Foreskin keratinocyte (primary cell): ENCODE measurements at places on chromosomes 11 and 22.

DNA sequence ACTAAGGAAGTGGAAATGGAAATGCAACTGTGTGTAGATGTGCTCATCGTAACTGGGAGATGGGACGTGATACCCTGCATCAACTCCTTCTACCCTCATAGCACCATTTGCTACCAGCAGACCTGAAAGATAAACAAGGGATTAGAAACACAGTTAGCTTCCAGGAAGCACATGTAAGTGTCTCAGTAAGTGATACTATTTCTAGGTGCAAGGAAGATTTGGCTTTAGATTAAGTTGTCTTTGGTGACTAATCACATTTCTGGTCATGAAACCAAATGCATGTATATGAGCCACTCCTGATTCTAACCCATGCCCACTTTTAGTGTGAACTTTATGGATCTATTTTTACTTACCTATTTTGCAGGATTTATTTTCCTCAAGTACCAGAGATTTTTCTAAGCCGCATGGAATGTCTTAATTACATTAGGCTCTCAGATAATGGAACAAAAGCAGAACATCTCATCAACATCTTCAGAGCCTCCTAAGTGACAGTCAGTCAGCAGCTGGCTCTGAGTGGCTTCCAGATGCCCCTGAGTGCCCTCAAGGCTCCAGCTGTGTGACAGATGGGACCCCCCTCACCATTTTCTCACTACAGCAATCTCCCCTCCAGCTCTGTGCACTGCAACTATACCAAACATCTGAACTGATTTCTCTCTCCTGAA is 21.2 kb downstream of the SLC5A12 start:
- DNase-seq, result no peak

GRCh38 chr22:17665854-17666253 is 27.3 kb downstream of the BCL2L13 start:
- no peak for DNase-seq

- DNase-seq, result no peak
Measured at GRCh38 chr22:22684580-22685561, 40.5 kb downstream of the GGTLC2 start.

GRCh38 chr11:117891362-117891761 is 14.9 kb upstream of the FXYD6 start:
- DNase-seq, result no peak

GRCh38 chr11:100687054-100687629 is at the start of gene ARHGAP42:
TSS of gene ARHGAP42 (plus strand) at chr11:100687288. CDS start at chr11:100687679, 391 bp downstream.
- DNase-seq, result peak; percentile 50

DNA sequence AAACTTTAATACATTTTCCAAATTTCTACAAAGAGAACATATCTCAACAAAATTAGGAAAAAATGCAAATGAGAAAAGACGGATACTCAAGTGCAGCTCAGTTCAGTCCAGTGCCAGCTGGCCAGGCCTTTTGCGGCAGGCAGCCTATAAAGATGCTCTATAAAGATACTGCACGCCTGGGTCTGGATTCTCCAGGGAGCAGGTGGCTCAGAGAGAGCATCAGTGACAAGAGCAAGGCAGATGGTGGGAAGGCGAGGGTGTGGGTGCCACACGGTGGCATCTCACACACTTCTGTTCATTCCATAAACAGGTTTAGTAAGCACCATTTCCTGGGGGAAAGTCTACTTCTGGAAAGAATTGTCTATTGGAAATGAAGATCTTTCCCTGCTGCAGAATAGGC is 18.1 kb upstream of the SCN3B start:
- DNase-seq, result no peak

GRCh38 chr11:134468796-134469195 is 56.8 kb upstream of the B3GAT1 start:
- DNase-seq, result no peak

DNA sequence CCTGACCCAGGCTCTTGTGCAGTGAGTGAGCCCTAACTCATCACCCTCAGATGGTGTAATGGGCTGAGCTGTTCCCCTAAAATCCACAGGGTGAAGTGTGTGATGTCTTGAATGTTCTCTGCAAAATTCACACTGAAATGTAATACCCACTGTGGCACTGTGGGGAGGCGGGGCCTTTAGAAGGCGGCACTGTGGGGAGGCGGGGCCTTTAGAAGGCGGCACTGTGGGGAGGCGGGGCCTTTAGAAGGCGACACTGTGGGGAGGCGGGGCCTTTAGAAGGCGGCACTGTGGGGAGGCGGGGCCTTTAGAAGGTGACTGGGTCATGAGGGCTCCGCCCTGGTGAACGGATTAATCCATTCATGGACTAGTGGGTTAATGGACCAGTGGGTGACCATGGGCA is 33.0 kb downstream of the CHID1 start:
- DNase-seq, result no peak

DNA sequence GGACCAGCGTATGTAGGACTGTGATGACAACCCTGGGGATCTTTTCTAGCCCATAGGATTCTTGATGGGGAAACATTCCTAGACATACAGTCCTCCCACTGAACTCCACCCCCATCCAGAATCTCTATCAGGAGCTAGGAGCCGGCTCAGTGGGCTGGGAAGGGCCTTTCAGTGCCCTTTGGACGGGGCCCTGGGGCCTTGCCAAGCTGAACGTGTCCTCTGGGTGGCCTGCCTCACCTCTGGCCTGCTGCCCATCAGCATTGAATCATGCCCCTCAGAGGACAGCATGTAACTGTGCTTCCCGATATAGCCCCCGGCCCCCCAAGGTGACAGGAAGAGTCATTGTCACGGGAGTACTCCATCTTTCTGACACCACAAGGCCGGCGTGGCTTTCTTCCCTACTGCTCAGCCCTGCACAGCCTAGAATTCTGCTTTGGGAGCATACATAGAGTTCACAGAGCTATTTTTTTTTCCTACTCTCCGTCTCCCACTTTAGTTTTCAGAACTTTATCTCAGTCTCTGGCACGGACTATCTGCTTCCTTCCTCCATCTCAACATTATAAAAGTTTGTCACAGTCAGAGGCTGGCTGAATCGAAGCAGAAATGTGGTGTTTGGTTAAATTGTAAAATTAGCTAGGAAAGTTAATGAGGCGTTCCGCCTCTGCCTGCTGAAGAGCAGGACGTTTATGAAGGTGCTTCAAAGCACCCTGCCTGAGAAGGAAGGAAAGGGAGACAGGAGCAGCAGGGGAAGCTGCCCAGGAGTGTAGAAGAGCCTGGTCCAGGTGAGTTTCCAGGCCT is 111.9 kb downstream of the ZBTB16 start:
- no peak for DNase-seq

- DNase-seq, result peak; percentile 70
Measured at GRCh38 chr11:28701760-28702449, 593.7 kb downstream of the METTL15 start.

DNA sequence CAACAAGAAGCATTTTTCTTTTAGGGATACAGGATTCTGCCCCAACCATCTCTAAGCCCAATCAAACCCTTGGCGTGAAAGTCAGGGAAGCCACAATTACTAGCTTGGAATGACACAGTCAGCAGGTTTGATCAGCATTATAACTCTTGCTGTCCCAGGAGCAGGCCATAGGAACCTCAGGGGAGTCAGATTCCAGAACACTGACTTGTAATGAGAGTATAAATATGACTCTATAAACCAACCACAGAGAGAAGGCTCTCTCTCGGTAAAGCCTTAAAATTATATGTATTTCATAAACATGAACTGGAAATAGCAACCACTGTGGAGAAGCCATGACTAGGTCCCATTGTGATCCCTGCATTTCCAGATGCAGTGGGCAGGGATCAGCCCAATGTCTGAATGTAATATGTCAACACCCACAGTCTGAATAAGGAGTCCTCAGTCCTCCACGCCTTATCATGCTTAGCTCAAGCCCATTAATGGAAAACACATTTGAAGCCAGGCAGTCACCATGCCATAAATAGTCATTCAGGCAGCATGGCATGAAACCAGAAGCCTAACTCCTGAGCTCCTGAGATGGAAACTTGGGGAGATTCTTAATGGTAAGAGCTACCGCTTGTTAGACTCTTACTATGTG is 99.1 kb upstream of the MTNR1B start:
- DNase-seq, result no peak

DNA sequence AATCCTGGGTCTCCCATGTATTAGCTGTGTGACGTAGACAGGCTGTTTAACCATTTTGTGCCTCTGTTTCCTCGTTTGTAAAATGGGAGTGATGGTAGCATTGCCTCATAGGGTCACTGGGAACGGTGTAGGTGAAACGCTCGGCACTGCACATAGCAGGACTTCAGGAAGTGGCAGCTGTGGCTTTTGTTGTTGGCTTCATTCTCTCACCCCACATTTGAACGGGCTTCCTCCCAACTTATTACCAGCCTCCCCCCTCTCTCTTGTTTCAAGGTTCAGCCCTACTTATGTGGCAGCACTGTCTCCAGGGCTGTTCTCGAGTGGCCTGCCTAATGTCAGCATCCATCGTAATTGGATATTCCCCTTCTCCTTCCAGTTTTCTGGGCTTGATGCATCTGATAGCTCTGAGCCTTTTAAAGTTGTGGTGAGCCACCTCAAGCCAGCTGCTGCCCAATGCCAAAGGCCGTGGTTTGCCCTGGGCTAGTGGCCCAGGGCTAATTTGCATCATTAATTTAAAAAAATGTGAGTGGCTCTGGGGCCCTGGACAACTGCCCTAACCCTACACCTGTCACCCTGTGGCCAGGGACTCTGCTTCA is 217.8 kb upstream of the TBCEL start:
- no peak for DNase-seq

- no peak for DNase-seq
Measured at GRCh38 chr22:31935961-31936635, 8.2 kb upstream of the YWHAH start.

DNA sequence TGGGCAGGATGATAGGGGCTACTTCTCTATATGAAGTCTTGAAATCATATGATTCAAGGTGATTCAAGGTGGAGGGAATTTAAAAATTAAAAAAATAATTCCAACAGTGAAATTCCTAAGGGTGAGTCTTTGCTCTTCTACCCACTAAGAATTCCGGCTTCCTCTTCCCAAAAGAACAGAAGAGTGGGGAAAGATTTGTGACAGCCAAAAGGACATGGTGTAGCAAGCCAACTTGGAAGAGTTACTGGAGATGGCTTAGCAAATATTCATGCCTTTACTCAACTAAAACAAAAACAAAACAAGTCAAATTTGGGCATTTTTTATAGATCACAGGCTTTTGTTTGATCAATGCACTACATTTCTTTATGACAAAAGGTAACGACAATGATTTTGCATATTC is 12.3 kb downstream of the ZBED5 start:
- DNase-seq, result no peak

GRCh38 chr11:8370812-8371515 is 107.3 kb upstream of the LMO1 start:
- no peak for DNase-seq

DNA sequence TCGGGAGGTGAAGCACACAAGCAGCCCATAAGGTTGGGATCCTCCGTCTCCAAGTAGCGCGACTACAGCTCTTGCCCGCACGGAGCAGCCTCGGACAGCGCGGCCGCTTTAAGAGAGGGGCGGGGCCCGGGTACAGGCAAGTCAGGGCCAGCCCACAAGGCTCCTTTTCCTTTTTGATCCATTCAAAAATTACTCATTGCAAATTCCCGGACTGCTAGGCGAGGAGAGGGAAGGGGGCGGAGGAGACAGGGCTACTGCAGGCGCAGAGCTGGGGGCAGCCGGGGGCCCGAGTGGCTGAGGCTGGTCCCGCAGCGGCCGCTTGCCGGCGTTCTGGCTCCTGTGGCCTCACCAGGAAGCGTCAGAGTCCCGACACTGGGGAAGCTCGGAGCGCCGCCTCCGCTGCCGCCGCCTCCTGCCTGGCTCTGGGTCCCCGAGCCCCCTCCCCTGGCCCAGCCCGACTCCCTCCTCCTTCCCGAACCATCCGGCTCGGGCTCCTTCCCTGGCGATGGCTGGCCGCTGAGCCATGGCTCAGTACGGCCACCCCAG is at the start of gene UBASH3B:
UBASH3B (plus strand) TSS at position 196 of the 546 bp plus-strand sequence; CDS start at position 524, 328 bp downstream.
- peak; percentile 74 for DNase-seq

- no peak for DNase-seq
Measured at GRCh38 chr22:47943729-47944700, 1181.6 kb downstream of the TBC1D22A start.

DNA sequence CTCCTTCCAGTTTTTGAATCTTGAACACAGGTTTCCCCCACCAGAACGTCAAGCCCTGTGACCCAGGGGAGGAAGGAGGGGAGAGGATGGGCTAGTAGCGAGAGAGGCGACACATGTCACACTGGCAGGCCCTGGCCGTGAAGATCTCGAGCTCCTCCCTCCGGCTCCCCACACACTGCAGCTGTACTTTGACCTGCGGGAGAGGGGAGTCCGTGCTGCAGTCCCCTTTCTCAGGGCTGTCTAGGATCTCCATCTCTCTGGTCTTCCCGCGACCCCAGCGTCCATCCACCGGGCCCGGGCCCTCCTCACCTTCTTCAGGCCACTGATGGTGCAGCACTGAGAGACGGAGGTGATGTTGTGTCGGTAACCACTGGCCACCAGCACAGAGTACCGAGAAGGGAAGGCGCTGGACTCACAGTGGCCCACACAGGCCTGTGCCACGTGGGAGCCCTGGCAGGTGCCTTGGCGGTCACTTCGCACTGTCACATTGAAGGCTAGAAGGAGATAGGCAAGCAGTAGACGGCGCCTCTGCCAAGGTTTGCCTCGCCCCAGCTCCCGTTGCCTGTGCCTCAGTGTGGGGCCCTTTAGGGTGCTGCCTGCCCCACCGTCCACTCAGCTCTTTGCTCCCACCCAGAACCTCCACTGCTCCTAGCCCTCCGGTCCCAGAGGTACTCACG is 873 bp downstream of the GPHA2 start:
- no peak for DNase-seq

GRCh38 chr11:22340235-22340634 is 2.1 kb downstream of the SLC17A6 start:
- no peak for DNase-seq

DNA sequence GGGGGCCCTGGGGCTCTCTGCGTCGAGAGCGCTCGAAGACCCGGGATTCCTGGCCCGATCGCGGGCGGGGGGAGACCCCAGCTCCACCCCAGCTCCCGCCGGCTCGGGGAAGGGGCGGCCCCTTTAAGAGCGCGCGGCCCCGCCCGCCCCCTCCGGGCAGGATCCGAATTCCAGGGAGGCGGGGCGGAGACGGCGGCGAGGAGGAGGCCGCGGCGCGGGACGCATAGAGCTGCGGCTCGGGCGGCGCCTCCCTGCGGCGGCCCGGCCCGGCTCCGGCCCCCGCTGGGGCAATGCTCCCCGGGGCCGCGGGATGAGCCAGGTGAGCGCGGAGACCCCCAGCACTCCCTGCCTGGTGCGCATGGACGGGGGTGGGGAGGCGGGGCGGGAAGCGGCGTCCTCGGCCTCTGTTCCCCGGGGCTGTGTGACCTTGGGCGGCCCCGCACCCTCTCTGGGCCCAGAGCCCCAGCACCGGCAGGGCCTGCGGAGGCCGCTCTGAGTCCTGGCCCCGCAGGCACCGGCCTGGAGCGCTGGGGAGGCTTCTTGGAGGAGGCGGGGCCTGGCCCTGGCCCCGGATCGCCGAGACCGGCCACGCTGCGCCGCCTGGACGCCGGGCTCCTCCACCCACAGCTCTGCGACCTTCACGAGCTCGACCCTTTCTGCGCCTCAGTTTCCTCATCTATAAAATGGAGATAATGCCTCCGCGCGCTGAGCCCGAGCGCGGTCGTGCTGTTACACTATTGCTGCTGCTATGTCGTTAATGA is 565 bp downstream of the GAS2L1 start:
- peak; percentile 55 for DNase-seq
